ENCODE measurements at places on chromosomes 7 and 10.

GRCh38 chr10:77436257-77436975 is 201.2 kb downstream of the KCNMA1 start:
- H3K4me3 ChIP-seq = no peak overlapping the region
- H3K36me3 ChIP-seq = no peaks in the 10 kb centered on the region
- no peaks in the 10 kb centered on the region for H3K4me1 ChIP-seq
- H3K27me3 ChIP-seq = no peaks in the 10 kb centered on the region
- H3K27ac ChIP-seq = no peak overlapping the region

GRCh38 chr10:133457100-133457841 is 3.5 kb downstream of the SCART1 start:
- no peaks in the 10 kb centered on the region for H3K27me3 ChIP-seq
- H3K27ac ChIP-seq = no peak overlapping the region
- H3K36me3 ChIP-seq = no peaks in the 10 kb centered on the region
- peak; percentile 17 for DNase-seq

GRCh38 chr10:124495162-124495561 is 33.5 kb downstream of the LHPP start:
- H3K27ac ChIP-seq = no peak overlapping the region
- H3K4me1 ChIP-seq = peaks cover 11% of the 10 kb centered on the region
- no peak for DNase-seq
- H3K36me3 ChIP-seq = peaks cover 4% of the 10 kb centered on the region
- H3K4me3 ChIP-seq = no peak overlapping the region
- H3K27me3 ChIP-seq = no peaks in the 10 kb centered on the region

GRCh38 chr10:126917975-126918908 is 13.0 kb downstream of the DOCK1 start:
- no peak overlapping the region for H3K4me3 ChIP-seq
- H3K36me3 ChIP-seq = no peaks in the 10 kb centered on the region
- no peaks in the 10 kb centered on the region for H3K4me1 ChIP-seq
- H3K27me3 ChIP-seq = no peaks in the 10 kb centered on the region

GRCh38 chr10:101693651-101693977 is 1.4 kb downstream of the FBXW4 start:
- no peaks in the 10 kb centered on the region for H3K27me3 ChIP-seq
- H3K27ac ChIP-seq = peak overlapping the region; percentile 99
- H3K36me3 ChIP-seq = peaks cover 15% of the 10 kb centered on the region
- DNase-seq = no peak

GRCh38 chr10:34181553-34182300 is 633.4 kb downstream of the PARD3 start:
- H3K4me3 ChIP-seq = no peak overlapping the region
- no peaks in the 10 kb centered on the region for H3K4me1 ChIP-seq
- no peak overlapping the region for H3K27ac ChIP-seq
- no peak for DNase-seq
- no peaks in the 10 kb centered on the region for H3K36me3 ChIP-seq

- no peak overlapping the region for H3K27ac ChIP-seq
- no peak for DNase-seq
- H3K27me3 ChIP-seq = no peaks in the 10 kb centered on the region
- no peaks in the 10 kb centered on the region for H3K36me3 ChIP-seq
- H3K4me1 ChIP-seq = peaks cover 5% of the 10 kb centered on the region
Measured at GRCh38 chr7:103811997-103812396, 177.5 kb downstream of the RELN start.

- H3K27me3 ChIP-seq = no peaks in the 10 kb centered on the region
- H3K36me3 ChIP-seq = peaks cover 10% of the 10 kb centered on the region
- peaks cover 36% of the 10 kb centered on the region for H3K4me1 ChIP-seq
Measured at GRCh38 chr10:86411852-86412560, 45.4 kb upstream of the GRID1 start.

Measured in activated naive CD8-positive, alpha-beta T cell treated with anti-CD3 and anti-CD28 coated beads, Interleukin-2, amount 10 ng/mL, durations not matched to agents 7 days and 5 days (primary cell).